ENCODE measurements at places on chromosomes 6 and 20. TPM values are rescaled to one million over a fixed set of nuclear protein-coding genes. Genes with fewer than 3 reads are reported as not detected.

The GNAS-AS1 gene
- total RNA-seq = 1.4 TPM

The MOG gene
- not detected for total RNA-seq

- ATAC-seq = peak; percentile 59
These were observed at the start of gene PHF1 for GRCh38 chr6:33410711-33411631. TSS of gene PHF1 (plus strand) at chr6:33411014. CDS start at chr6:33412264, 1,250 bp downstream.

DNA sequence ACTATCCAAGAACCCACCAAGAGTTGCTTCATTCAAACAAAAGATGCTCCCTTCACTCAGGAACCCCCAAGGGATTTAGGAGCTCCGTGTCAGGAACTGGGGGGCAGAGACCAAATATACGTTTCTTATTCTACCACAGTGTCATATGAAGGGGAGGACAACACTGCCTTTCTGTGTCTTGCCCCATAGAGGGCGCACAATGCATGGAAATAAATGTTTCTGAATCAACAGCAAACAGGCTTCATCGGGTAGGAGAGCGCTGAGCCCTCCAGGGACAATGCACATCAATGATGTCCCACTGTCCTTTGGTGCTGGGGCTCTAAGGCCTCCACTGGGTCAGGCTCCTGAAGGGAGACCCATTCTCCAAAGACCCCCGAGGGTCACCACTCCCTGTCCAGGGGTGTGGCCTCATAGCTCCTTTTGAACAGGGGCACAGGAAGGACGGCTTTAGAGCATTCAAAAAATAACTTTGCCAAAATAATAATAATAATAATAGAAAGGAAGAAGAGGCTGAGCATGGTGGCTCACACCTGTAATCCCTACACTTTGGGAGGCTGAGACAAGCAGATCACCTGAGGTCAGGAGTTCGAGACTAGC, 31.1 kb downstream of the PLG start:
- peak; percentile 91 for ATAC-seq

DNA sequence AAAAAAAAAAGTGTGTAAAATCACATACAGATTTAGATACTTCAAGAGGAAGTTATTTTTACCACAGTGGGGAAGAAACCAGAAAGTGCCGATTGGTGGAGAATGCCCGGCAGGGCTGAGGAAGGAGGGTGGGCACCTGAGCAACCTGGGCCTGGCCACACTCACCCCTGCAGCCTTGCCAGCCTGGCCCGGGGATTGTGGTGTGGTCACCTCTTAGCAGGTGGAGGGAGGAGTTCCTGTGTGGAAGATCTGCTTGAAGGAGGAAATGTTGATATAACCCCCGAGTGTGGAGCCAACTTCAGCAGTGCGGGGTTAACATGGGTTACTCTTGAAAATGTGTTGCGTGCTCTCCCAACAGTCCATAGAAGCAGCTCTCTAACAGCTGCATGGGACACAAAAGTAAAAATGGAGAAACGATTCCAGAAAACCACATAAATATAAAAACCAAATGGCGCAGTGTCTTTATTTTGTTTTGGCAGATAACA, 14.7 kb downstream of the UST start:
- peak; percentile 6 for ATAC-seq

DNA sequence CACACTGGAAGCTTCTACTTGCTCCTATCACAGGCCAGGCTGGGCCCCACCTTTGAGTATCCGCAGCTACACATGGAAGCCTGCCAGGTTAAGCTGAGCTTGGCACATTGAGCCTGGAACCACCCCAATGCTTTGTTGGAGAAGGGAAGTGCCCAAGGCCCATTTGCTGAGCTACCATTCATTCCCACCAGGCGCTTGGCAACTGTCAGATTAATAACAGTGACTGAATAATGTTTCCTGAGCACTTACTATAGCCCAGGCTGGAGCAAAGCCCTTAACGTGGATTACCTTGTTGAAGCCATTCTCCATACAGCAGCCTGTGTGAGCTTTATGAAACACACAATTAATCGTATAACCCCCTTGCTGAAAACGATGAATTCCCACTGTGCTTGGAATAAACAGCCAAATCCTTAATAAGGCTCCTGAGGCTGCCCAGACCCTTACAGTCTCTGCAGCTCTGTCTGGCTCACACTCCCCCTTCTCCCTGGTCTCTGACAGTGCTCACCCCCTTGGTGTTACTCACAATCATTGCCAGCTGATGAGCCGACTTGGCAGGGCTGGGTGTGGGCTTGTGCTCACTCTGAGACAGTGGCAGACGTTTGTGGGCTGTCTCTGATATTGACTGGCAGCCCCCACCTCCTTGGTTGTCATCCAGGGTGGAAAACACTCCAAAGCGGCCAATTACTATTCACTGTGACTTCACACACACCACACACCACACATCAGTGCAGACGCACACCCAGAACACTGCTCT, 357.1 kb downstream of the MAFB start:
- no peak for ATAC-seq

DNA sequence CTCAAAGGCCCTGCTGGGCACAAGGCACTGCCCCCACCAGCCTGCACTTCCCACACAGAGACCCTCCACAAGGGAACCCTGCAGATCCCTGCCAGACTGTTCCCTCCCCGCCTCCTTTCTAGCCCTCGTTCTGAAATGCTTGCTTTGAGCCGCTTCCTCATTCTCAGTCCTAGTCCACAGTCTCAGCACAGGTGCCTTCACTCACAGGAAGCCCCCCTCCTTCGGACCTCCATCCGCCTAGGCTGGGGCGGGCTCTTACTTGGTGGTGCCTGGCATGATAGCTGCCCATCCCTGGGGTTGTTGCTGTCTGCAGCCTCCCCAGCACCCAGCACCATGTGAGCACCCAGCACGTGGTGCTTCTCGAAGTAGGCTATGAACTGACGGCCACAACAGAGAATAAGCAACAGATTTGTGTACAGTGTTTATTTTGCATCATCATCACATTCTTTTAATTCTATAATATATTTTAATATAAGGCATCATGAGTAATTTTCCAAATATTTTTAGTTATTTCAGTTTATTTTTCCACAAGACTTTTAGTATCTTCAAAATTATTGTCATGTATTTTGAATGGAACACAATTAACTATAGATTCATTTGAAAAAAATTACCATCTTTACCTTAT, 12.3 kb downstream of the CST5 start:
- no peak for ATAC-seq

DNA sequence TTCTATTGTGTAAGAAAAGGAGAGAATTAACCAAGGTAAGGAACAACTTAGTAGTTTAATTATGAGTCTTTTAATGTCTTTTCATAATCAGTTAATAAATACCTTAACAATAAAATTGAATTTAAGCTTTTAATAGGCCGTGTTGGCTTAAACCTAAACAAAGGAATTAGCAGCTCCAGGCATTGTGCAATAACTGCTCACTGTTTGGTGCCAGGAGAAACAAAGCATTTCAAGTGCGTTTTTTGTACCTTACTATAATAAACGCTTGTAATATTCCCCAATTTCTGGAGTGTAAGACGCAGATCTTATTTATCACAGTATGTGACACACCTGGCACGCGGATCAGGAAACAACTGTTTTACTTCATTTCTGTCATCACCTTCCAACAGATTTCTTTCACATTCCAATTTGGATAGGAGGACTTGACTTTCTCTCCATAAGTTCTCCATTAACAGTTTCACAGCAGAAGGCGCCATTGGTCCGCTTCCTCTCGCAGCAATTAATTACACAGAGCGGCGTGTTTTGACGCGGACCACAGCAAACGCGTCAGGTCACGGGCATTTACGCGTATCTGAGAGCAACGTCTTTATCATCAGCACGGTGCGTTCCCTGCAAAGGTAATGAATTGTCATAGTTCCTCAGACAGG, 335.8 kb upstream of the NT5E start:
- ATAC-seq = peak; percentile 33

All from motor neuron (in vitro differentiated cells).